ENCODE measurements at places on chromosomes 2 and 18.

GRCh38 chr2:214217599-214217998, 193.3 kb upstream of the VWC2L start:
- DNase-seq: no peak

- no peak for DNase-seq
Measured at GRCh38 chr2:241437179-241437578, 71.2 kb downstream of the STK25 start.

- DNase-seq: no peak
Measured at GRCh38 chr18:63073481-63073880, 246.1 kb downstream of the BCL2 start.

DNA sequence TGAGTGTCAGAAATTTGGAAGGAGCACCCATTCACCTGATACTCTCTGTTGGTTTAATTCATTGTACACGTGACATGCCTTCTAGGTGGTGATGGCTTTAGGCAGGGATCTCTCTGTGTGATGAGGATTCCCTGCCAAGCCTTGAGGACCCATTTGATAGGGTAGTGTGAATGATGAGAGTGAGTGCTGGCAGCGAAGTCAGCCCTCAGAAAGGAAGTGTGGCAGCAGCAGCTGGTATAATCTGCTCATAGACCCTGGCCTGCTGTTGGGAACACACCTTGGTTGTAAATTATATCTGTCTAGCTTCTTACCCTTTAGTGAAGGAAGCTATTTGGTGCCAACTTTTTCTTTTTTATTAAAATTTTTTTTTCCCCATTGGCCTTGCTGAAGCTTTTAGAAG, 164.5 kb downstream of the HAUS1 start:
- no peak for DNase-seq

DNA sequence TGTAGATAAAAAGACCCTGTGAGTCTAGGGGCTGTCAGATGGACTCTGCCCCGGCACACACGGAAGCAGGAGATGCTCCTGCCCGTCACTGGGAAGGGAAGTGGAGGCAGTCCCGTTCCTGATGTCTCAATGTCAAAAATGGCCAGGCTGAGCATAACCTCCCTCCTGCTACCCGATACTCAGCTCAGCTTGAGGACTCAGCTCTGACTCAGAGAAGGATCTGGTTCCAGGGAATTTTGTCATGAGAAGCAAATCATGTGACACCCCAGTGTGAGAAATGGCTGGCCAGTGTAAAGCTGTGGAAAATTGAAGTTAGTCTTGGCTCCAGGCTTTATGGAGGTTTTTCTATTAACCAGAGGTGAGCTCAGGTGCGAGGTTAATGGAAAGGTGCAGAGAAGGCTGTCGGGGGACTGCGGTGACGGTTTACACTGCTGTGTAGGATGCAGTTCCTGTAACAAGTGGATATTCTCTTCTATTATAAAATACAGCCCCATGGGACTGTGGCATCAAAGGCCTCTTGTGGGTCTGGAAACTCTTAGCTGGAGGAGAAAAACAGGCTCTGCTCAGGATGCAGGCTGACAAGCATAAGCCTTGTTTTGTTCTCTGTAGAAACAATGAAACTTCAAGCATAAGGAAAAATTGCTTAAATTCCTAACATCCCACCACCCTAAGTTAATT, 24.7 kb upstream of the AGAP1 start:
- DNase-seq: no peak

All from suppressor macrophage treated with lipopolysaccharide for 4 hours (primary cell).